Activated T-helper 9 cell treated with anti-CD3 and anti-CD28 coated beads, Interleukin-2, amount 50 U/mL, for 16 hours (primary cell): ENCODE measurements at places on chromosomes 2 and 18.

DNA sequence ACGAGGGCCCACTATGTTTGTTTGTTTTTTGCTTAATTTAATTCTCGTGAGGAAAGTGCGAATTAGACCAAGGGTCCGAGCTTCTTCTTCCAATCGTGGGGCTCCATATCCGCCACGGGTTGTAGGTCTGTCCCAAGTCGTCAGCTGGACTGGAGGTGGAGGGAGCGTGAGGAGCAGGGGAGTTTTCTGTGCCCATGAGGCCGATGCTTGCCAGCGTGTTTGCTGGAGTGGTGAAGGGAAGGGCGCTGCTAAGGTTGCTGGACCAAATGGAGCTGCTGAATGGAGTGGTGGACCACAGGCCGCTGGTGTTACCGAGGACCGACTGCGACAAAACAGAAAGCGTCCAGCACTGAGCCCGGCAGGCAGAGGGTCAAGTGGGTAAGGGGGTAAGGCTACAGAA lies 43.7 kb downstream of the ZAP70 start:
- no peak for DNase-seq

DNA sequence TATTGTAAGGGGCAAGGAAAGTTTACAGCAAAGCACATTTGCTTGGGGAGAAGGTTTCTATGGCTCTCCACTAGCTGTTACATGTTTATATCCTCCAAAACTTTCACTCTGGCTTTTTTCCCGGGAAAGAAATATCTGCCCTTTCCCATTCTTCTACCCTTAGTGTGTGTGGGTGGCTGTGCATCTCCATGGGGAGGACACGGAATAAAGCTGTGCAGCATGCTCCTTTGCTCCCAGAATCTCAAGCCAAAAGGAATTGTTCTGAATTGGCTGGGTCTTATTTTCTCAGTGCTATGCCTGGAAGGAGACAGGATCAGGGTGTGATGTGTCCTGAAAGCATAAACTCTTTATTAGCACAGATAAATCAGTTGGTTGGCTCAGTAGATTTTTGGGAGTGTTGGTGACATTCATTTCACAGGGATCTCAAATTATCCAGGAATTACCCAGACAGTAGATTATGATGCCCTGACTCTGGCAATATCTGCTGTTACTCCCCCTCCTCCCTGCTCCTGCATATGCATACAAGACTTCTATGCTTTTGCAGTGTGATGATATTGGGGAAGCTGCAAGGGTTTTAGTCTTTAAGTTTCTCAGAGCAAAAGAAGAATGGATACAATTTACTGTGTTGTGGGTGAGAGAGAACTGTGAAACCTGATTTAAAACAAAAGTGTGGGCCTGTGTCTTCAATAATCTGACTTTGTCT lies 63.1 kb downstream of the PARD3B start:
- DNase-seq = no peak

- DNase-seq = no peak
Measured at GRCh38 chr2:139067072-139067471, 286.9 kb upstream of the NXPH2 start.

GRCh38 chr2:181177376-181177775 lies 197.0 kb downstream of the UBE2E3 start:
- no peak for DNase-seq

DNA sequence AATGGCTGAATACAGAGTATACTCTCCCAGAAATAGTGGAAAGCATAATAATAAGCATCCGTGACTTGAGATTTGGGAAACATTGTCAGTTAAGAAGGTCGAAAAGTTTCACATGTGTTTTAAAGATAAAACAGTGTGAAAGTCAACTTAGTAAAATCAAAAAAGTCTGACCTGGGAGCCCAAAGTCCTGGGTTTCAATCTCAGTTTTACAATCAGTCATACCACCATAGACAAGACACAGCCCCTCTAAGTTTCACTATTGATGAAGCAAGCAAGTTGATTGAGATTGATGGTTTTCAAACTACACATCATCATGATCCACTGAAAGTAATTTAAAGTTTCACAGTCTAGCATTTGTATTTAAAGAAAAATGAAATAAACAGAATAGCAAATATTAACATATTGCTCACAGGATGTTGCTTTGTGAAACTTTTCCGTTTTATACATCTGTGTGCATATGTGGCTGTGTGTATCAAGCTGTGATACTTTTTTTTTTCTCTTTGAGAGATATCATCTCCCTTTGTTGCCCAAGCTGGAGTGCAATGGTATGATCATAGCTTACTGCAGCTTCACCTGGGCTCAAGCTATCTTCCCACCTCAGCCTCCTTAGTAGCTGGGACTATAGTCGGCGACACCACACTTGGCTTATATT lies 71.1 kb downstream of the PIK3C3 start:
- no peak for DNase-seq

DNA sequence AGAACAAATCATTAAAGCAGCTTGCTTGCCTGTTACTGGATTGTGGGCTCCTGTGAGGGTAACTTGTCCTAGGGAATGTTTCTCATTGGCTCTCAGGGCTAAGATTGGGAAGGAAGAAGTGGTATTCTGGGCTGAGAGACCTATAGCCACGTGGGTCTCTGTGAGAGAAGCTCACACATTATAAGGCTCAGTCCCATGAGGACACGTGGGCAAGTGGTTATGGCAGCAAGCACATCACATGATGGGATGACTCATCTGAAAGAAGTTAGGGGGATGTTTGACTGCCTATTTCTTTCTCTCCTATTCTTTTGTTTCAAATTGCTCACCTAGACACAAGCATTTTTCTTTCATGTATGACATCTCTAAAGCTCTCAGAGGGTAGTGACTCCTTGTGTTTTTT lies 418.0 kb upstream of the ST6GAL2 start:
- DNase-seq = no peak

GRCh38 chr2:172106108-172106961 lies 3.6 kb upstream of the DLX2 start:
- no peak for DNase-seq

DNA sequence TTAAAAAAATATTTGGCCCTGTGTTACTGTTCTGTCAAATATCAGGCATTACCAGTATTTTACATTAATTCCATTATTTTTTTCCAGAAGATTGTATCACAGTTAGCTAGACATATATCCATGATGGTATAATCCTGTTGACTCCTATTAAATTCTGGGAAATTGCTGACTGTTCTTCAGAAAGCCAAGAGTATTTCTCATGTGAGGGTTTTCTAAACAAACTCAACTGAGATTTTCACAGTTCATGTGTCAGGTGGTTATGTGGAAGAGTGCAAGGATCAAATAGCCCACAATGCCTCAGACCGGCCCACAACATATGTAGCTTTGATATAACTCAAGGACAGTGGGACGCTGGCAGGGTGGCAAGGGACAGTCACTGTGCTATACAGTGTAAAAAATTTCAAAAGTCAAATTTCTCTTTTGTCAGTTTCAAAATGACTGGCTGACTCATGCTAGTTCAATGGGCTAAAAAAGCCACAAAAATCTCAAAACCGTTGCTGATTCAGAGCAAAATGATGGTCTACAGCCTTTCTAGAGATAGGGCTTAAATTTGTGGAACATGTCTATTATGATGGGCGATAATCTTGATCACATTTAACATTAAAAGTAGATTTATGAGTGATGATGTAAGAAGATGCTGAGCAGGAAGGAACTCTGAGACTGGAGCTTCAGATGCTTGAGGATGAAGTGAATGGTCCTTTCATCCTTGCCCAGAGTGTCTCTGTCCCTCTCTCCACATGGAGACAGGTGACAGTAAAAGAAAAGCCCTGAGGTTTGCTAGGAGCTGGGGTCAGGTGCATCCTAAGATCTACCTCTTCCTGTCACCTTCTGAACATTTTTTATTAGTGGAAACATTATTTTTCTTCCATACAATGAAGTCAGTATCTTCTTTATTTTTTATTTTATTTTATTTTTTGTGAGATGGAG lies 175.8 kb upstream of the PIEZO2 start:
- DNase-seq = no peak

- DNase-seq = no peak
Measured at GRCh38 chr2:133262893-133263292, 305.4 kb downstream of the NCKAP5 start.

DNA sequence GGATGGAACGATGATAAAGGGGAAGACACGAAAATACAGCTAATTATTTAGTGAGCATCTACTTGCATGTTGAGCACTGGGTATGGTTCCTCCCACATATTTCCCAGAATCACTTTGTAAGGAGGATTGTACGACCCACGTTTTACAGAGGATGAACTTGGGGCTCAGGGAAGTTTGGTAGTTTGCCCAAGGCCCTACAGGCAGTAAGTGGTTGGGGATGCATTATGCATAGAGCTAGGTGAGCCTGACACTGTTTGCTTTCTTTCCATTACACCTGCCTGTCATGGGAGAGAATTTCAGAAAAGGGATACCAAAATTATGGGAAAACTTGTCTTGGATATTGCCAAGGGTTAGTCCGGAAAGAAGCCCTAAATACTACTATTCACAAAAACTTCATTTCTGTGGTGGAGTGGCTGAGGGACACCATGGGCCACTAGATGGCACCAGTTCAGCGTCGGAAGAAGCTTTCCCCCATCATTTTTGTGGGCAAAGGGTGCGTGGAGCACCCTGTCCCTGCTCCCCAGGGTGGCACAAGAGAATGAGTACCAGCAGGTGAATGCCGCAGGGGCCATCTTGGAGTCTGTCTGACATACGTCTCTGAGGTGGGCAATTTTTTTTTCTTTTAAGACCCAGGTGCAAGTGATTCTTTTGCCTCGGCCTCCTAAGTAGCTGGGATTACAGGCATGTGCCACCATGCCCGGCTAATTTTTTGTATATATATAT lies 23.5 kb upstream of the C18orf32 start:
- peak; percentile 30 for DNase-seq

DNA sequence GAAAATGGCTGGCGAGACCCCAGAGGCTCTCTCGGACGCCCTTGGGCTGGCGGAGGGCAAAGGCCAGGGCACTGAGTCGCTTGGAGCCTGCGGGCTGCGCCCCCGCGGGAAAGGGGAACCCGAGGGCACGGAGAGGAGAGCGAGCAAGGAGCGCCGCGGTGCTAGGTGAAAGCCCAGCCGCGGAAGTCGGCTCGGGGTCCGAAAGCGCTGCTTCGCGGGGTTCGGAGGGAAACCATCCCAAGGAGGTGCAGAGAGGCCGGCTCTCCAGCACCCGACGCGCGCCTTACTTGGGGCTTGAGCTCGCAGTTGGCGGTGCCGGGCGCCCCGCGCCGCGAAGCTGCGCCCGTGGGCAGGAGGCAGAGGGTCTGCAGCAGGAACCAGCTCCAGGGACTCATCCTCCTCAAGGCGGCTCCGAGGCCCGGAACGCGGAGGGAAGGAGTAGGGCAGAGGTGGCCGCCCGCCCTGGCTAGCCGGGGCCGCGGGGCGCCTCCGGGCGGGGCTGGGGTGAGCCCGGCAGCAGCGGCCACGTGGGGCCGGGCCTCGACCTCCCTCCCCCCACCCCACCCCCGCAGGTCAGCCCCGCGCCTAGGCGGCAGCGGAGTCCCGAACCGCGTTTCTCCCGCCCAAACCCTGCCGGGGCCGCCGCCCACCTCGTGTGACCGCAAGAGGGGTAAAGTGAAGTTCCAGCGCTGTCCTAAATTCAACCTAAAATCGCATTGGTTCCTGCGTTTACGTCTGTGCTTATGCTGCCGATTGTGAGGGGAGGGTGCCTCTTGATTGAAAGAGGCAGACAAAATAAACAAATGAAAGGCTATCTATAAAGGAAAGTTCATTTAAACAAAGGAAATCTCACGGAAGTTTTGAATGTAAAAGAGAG lies at the start of gene TRABD2A:
TSS of gene TRABD2A (minus strand) at position 440 of the 877 bp plus-strand sequence. CDS start at position 395, 45 bp downstream.
- DNase-seq = peak; percentile 42

DNA sequence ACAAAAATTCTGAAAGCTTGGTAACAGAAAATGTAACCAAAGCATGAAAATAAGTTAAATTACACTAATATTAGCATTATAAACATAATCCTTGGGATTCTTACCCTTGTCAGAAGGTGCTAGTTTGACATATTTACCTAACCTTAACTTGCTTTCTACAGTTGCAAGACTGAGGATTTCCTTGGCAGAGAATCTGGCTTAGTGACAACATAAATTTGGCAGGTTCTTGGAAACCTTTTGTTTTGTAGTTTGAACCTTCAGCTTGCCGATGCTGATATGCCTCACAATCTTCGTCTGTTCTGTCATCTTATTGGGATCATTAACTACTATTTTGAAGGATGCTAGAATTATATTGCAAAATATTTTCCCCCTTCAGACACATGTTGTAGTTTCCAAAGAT lies 3.4 kb downstream of the XIRP2 start:
- DNase-seq = no peak

- DNase-seq = no peak
Measured at GRCh38 chr2:8551622-8552074, 130.2 kb upstream of the ID2 start.

DNA sequence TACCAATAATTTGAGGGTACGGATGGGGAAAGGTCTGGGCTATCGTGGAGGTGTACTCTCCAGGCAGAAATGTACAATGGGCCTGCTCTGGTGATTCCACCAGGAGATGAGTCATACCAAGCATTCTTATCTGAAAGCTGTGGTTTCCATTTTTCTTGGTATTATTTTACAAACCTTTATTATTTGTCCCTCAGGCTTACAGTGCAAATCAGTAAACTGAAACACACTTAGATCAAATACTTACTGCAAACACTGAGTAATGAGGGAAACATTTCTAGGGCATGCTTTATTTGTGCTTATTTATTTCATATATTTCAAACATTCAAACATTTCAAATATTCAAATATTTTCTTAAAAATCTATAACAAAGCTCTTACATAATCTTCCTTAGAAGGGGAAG lies 319.8 kb downstream of the RND3 start:
- no peak for DNase-seq

DNA sequence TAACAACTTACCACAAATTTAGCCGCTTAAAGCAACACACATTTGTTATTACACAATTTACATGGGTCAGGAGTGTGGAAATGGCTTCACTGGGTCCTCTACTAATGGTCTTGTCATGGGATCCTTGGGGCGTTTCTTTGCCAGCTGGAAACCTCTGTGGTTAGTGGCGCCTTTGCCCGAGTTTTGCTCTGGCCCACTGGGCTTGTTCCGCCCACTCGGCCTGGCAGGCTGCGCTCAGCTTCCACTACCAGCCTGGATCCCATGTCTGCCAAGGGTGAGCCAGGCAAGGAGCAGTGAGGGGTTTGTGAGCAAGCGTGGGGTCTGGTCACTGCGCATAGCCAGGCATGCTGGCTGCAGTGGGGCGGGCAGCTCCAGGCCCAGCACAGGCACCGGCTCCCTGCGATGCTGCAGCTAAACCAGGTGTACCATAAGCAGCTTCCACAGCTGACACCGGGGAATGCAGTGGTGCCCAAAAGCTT lies 16.2 kb upstream of the MBD2 start:
- DNase-seq = no peak

DNA sequence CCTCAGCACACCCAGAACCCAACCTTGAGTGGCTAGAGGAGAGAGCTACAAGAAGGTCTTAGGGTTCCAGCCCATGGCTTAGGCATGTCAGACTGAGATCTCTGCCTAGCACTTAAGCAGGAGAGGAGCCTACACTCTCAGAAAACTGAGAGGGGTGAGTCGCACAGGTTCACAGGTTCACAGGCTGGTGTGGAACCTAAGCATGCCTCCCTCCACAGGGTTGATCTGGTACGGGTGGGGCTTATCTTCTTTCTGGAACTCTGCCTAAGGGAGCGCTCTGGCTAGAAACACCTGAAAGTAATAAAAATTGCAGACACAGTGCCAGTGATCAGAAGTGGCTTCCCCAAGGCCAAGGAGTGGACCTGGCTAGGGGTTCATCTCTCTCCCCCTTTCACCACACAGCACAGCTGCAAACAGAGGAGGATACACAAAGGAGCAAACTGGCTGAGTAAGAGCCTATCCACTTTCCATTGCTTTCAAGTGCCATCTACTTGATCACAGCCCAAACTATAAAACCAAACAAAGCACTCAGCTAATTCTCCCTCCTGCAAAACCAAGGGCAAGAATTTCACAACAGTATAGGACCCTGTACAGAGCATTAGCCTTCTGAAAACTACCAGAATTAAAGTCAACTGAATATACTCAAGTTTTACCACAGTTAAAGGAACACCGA lies 481.9 kb upstream of the SETBP1 start:
- DNase-seq = no peak

GRCh38 chr2:172380436-172381274 lies 46.7 kb upstream of the ITGA6 start:
- DNase-seq = no peak
